Type B pancreatic cell (in vitro differentiated cells): ENCODE measurements at places on chromosomes 1 and 21. TPM values are rescaled to one million over a fixed set of nuclear protein-coding genes. Genes with fewer than 3 reads are reported as not detected.

Gene GPR61
- total RNA-seq: not detected in 2 replicates

GRCh38 chr1:21651214-21652042 is 17.7 kb downstream of the RAP1GAP start:
- no peak for DNase-seq

Gene IL19
- total RNA-seq: not detected in 2 replicates

Gene TAS1R3
- 0.83 and 0.89 TPM in 2 replicates for total RNA-seq

DNA sequence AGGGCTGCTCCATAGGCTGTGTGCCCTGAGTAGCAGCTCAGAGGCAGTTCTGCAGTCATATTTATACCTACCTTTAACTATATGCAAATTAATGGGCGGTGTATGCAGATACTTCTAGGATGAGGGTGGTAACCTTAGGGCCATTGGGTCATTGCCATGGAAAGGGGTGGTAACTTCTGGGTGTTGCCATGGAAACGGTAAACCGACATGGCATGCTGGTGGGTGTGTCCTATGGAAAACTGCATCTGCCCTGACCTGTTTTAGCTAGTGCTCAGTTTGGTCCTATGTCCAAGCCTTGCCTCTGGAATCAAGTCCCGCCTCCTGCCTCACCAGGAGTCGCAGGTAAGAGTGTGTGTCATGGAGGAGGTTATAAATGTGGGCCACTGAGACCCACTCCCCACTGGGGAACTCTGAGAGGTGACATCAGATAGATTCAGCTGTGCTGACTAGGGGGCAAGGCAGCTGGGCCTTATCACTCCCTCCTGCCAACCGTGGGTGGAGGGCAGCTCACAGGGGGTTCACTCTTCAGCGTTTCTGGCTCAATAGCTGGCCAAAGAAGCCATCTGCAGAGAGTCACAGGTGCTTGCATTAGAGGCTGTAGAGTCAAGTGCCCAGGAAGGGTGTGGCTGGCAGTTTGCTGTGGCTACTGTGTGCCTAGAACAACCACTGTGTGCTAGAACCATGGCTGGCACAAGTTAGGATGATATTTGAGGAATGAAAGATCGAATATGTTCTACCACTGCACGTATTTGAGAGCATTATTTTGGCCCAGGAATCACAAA is 19.0 kb downstream of the BACE2 start:
- no peak for DNase-seq

- DNase-seq: no peak
Observed at GRCh38 chr1:13456904-13457532, 46.8 kb downstream of the PRAMEF20 start.

DNA sequence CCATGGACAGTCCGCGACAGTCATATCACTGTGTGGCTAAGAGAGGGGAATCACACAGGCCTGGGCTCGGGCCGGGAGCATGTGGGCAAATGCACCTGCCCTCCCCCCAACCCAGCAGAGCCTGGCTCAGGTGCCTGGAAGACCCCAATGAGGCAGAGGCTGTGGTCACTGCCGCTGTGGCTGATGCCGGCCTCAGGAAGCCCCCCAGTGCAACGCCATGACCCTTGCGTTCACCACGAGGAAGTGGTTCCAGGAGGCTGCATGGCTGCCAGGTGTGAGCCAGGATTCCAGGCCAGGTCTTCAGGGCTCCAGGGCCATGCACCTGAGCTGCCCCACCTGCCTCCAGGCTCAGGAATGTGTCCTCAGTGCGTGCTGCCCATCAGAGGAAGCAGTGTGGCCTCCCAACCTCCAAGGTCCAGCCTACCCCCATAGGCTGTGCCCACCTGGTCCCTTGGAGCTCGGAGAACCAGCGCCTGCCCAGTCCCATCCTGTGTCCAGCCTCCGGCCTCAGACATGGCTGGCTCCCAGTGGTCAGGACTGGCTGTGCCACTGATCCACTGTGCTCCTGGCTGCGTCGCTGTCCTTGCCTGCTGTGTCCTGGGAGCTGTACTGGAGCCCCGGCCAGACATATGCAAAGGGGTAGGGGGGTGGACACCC is 8.0 kb downstream of the ARHGEF16 start:
- DNase-seq: no peak

- peak; percentile 91 for DNase-seq
Observed at GRCh38 chr1:110407260-110408210, at the start of gene LAMTOR5. Gene LAMTOR5, minus strand, starts transcription at chr1:110407694. Its CDS starts 74 bp downstream, at chr1:110407620.

GRCh38 chr21:36732217-36732616 is 33.3 kb downstream of the SIM2 start:
- DNase-seq: peak; percentile 54

- DNase-seq: no peak
Observed at GRCh38 chr1:8373581-8374241, 55.8 kb downstream of the SLC45A1 start.

Gene BRDT
- total RNA-seq: not detected in 2 replicates

Gene GUCA2B
- 0.69 and 0.92 TPM in 2 replicates for total RNA-seq

- no peak for DNase-seq
Observed at GRCh38 chr1:9782116-9782751, 41.5 kb downstream of the CLSTN1 start.

Gene CELA2B
- not detected in 2 replicates for total RNA-seq

Gene BCAN
- total RNA-seq: 12.6 TPM in 1 of 2 replicates, not detected in the other

DNA sequence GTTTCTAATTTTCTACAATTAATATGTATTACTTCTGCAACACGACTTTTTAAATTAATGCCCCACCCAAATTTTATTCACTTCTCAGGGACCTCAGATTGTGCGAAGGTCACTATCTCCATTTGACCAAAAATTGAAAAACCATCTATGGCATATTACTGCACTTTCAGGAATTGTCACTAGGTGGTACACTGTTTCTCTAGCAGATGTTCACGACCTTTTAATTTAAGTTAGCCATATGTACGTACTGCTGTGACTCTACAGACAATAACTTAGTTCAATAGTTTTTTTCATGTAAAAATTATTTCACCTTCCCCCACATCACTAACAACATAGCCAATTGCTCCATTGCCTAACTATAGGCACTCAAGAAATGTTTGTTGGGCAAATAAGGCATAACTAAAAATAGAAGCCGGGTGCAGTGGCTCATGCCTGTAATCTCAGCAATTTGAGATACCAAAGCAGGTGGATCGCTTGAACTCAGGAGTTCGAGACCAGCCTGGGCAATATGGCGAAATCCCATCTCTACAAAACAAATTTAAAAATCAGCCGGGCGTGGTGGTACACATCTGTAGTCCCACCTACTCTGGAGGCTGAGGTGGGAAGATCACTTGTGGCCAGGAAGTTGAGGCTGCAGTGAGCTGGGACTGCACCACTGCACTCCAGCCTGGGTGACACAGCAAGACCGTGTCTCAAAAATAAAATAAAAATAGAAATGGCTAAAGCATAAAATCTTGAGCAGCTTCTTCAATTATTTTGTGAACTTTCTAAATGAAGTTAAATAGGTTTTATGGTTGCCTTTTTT is 75.7 kb upstream of the PKN2 start:
- DNase-seq: no peak

GRCh38 chr1:183022202-183023145 is 746 bp upstream of the LAMC1 start:
- DNase-seq: peak; percentile 87

DNA sequence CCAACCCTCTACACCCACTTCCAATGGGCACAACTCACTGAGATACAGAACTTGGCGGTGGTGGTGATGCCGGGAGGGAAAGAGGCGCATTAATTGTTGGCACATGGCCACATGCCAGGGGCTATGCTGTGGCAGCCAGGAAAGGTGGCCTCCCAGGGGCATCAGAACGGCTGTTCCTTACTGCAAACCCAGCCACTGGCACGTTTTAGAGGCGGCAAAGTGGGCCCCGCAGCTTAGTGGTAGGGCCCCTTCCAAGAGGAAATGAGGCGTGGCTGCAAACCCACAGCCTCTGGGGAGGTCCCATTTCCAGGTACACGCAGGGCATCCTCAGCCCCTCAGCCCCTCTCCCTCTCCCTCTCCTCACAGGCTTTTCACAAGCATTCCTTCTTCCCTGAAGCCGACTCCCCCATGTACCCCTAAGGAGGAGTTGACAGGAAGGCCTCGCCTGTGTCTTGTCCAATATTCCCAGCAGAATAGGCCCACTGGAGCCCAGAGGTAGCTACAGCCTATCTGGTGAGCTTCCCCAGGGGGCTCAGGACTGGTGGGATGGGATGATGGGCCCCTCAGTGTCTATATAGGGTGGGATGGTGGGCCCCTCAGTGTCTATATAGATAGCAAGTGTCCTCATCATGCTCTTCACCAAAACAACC is 166.2 kb downstream of the CLIC6 start:
- DNase-seq: no peak

Gene DLGAP3
- total RNA-seq: 1.0 and 1.4 TPM in 2 replicates

Gene RGS13
- total RNA-seq: 0.19 TPM in 1 of 2 replicates, not detected in the other

- no peak for DNase-seq
Observed at GRCh38 chr1:94063379-94063778, 57.6 kb downstream of the ABCA4 start.

GRCh38 chr1:25804964-25805862 is 5.2 kb downstream of the SELENON start:
- DNase-seq: no peak

GRCh38 chr1:239854922-239855321 is 236.8 kb upstream of the FMN2 start:
- DNase-seq: no peak

DNA sequence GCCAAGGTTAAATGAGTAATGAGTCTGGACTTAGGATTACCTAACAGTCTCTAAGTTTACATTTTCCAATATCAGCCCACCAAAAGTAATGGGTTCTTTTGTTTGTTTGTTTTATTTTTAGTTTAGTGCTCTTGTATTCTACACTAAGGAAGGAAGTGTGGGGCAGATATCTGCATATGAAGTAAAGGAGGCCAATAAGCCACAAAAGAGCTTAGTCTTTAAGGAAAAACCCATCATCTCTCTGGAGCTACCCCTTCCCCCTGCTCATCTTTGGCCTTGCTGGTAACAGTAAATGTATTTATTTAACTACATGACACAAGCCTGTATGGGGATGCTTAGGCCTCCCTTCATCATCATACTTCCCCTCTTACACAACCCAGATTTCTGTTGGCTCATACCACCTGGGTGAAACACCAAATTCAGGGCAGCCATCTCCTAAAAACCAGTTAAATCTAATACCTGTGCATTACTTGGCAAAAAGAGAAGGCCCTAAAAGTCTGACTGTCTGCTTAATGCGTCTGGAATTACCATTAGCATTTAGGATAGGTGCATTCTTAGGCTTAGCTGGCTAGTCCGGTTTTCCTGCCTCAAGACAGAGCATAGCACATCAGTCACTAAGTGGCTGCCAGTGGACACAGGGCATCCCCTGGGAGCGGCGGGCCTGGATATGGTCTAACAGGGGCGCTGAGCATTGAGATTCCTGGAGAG is 96.8 kb upstream of the ADGRL2 start:
- DNase-seq: no peak

DNA sequence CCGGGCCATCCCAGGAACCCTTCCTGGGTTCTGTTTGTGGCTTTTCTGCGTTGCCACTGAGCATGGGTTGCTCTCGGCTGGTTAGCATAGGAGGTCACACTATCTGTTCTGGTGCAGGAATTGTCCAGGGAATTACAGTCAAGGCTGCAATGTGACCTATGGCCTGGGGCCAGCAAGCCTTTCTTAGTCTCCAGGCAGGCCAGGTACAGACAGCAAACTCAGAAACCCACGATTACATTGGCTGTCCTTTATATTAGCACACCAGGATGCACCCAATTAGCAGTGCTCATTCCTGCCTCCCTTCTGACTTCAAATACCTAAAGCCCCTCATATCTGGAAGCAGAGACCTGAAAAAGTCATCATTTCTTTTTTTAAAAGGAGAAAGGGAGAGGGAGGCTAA is 55.2 kb downstream of the CD247 start:
- no peak for DNase-seq

Gene SMCP
- total RNA-seq: not detected in 2 replicates

DNA sequence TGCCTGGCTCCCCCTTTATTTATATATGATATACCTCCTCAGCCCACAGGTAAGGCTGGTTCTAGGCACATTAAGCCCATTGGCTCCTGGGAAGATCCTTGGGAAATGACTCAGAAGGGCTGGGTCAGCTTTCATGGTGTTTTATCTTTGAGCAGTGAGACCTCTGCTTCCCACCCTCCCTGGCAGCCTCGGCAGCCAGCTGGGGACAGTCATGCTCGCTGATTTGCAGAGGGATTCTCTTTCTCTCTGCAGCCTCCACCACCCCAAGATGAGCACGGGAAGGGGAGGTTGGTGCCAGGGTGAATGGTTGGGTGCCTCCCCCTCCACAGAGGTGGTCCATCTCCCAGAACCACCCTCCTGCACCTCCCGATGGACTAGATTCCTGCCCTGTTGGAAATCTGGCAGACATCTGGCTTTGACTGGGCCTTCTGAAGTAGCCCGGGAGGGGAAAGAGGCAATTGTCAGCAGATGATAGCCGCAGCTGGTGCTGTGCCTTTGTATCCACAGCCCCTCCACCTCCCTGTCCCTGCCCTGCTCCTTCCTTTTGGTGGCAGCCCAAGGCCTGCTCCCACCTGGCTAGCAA is 24.6 kb downstream of the IER5 start:
- no peak for DNase-seq

DNA sequence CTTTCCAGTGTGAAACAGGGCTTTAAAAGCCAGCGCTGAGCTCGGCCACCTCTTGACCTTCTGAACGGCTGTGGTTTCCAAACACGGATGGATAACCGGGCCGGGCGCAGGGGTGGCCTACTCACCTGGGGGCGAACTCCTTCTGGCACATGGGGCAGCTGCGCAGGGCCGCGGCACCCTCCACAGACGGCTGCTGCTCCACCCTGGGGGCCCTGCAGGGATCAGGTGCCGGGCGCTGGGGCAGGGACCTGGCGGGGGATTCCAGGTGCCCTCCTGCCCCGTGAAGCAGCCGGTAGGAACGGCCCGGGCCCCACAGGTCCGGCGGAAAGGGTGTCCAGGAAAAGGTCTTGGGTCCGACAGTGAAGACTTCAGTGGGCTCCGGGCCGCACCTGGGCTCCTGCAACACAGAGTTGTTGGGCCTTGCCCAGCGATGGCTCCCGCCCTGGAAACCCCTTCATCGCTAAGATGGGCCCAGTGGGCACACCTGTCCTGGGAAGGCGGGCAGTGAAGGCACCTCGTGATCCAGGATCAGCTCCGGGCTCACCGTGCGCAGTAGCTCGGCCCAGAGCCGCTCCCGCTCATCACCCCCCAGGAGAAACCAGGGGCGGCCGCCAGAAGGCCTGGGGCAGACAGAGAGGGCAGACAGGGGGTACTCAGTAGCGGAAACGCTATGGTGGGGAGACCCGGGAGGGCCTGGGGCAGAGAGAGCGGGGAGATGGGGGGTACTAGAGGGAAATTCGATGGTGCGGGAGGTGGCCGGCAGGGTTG is 874 bp downstream of the FAAP20 start:
- no peak for DNase-seq

Gene NUDT4B
- 1.3 TPM in 1 of 2 replicates, not detected in the other for total RNA-seq

DNA sequence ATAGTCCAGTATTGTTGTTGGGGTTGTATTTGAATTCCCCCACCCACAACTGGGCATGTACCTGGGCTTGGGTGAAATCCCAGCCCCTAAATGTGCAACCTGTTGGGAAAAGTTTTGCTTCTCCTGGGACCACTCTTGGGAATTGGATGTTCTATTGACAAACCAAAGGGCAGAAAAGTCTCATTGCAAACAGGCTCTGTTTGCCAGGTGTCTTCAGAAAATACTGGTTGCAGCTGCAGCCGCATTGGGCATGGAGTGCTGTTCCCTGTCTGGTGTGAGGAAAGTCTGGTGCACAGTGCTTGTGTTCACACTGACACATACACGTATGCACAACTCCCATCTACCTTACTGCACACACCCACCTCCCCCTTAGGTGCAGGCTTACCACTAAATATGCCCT is 12.1 kb downstream of the PTPRU start:
- DNase-seq: no peak
